Fibroblast of upper back skin (primary cell): ENCODE measurements at places on chromosomes 1 and 21.

GRCh38 chr1:232578651-232579195 lies 51.2 kb downstream of the SIPA1L2 start:
- no peak for DNase-seq

- DNase-seq: no peak
These were observed 64.5 kb upstream of the ABCG1 start for GRCh38 chr21:42154237-42155044.

DNA sequence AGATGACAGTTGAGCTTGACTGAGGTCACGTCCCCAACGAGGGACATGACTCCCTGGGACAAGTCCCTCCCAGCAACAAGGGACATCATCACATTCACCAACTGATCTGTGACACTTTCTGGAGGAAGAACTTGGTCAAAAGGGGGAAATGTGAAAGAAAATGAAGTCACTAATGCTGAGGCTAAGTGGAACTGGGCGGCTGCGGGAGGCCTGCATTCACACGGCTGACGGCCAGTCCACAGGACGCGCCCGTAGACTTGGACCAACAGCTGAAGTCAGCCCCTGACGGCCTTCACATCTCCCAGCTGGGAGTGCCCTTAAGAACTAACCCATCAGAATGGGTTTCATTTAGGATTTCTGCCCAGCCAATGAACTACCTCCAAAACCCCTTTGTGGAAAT lies 26.6 kb downstream of the POFUT2 start:
- DNase-seq: no peak

GRCh38 chr1:223147873-223148272 lies 4.8 kb upstream of the TLR5 start:
- DNase-seq: no peak

DNA sequence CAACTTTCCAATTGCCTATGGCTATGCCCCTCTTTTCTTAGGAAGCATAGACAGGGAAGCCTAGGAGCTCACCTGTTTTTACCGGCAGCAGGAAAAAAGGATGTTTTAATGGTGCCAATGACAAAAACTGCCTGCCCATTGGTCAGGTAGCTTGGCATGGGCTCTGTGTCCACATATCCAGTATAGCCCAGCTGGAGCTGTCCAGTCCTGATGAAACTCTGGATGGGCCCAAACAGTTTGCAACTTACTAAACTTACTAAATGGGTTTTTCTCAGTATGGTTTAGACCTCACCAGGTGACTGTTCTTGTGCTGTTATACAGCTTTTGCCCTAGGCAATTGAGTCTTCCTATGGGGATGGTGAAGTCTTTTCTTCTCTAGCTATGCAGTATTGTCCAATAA lies 711.2 kb downstream of the AMY1C start:
- DNase-seq: no peak

GRCh38 chr1:236774926-236775325 lies 20.2 kb upstream of the MTR start:
- DNase-seq: peak; percentile 10
